Mucosa of descending colon (tissue), 3 donors: ENCODE measurements at places on chromosomes 1 and 21.

- no peak for DNase-seq
Observed at GRCh38 chr1:110773813-110774212, 99.1 kb upstream of the KCNA3 start.

- DNase-seq, result no peak
Observed at GRCh38 chr1:204077979-204078696, 5.2 kb downstream of the SOX13 start.

- peak; percentile 48 for DNase-seq
Observed at GRCh38 chr1:113391649-113392271, 1.4 kb downstream of the MAGI3 start.

DNA sequence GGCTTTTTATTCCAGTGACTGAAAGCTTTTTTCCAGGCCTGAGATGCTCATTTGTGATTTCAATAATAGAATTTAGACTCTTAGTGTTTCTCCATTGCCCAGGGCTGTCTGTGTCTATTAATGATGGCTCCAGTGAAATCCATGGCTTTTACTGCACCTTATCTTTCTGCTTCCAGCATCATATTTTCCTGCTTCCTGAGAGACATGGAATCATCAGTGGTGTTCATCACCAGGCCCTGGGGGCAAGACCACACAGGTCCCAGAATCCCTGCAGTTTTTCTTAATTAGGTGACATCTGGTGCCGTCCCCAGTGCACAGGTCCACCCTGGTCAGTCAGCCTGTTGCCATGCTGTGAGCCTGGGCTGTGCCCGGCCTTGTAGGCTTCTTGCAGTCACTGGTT lies 15.5 kb downstream of the NT5C1A start:
- DNase-seq, result no peak

DNA sequence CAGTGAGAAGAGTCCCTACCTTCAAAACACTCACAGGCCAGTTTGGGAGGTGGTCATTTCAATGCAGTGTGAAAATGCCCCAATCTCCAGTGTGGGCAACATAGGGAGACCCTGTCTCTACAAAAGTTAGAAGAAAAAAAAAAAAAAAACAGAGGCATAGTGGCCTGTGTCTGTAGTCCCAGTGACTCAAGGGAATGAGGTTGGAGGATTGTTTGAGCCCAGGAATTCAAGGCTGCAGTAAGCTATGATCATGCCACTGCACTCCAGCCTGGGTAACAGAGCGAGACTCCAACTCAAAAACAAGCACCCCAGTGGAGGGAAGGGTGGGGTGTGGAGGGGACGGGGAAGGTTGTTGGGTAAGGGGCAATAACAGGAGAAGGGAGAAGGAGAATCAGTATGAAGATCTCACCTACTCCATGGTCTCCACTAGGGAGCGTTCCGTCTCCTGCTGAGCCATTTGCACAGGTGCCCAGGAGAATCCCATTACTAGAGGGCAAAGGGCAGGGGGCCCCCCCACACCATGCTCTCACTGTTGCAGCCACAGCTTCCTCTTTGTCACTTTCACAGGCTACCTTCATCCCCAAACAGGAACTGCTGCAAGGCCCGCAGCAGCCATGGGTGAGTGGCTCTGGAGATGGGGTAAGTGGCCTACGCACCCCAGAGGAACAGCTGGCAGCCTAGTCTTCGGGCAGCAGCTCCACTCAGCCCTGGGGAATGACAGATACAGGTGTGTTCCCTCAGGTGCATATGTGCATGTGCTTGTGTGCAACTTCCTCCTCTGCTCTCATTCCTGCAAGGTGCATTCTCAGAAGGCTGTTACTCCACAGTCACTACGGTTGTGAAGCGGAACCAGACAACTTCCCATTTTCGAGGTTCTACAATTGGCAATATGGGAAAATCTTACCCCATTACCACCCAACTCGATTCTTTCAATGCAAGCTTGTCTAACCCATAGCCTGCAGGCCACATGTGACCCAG lies 87.9 kb upstream of the LYST start:
- peak; percentile 60 for DNase-seq
